Caki2 (cell line): ENCODE measurements at places on chromosomes 7 and 10.

DNA sequence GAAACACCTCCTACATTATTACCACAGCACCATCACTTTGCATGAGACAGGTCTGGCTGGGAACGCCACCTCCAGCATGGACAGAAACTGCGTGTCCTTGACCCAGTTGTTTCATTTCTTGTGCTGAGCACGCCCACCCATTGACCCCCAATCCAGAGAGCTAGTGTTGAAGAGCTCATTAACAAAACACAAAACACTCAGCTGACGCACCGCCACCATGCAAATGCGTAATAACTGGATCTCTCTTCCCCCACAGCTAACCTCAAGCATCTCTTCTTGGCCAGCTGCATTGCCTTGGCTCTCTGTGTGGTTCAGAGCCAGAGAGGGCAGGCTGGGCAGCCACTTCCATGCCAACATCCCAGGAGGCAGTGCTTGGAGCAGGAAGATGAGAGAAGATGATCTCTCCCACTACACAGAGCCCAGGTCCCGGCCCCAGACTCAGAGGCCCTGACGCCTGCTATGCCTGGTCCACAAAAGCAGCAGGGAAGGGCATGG, 173.5 kb downstream of the PLXNA4 start:
- no peak for DNase-seq

GRCh38 chr10:101441541-101442455, 87.8 kb downstream of the BTRC start:
- peak; percentile 80 for DNase-seq

- DNase-seq = no peak
Observed at GRCh38 chr7:66807736-66808135, 67.2 kb downstream of the RABGEF1 start.

GRCh38 chr10:547591-548081, 141.8 kb downstream of the DIP2C start:
- DNase-seq = no peak

DNA sequence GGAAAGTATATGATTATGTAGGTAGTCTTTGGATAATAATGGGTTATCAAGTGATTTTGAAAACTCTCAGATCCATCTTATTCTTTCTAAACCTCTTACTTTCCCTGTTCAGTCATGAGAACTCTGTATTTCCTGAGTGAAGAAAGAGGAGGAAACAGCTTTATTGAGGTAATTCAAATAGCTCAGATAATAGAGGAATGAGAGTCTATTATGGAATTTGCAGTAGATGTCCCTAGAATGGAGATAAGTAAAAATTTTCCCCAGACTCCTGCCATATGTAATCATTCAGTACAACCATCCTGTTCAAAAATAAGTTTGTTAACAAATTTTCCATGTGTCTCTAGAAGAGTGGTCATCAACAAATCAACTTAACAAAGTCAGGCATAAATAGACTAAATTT, 36.4 kb downstream of the EPDR1 start:
- no peak for DNase-seq

GRCh38 chr7:112362731-112363131, 87.5 kb upstream of the IFRD1 start:
- no peak for DNase-seq

DNA sequence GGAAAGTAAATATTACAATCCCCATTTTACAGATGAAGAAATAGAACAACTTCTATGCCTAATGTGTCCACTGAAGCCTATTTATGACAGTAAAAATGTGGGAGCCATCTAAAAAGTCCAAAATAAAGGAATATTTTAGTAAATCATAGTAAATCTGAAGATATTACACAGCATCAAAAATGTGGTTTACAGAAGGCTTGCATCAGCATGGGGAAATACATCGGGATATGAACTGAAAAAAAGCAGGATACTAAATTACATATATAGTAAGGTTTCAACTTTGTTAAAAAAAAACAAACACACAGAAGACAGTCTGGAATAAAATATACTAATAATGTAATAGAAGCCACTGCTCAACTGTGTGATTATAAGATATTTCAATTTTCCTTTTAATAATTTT, 20.8 kb downstream of the CPA1 start:
- no peak for DNase-seq

- no peak for DNase-seq
Observed at GRCh38 chr10:122999347-122999746, 9.2 kb downstream of the IKZF5 start.

DNA sequence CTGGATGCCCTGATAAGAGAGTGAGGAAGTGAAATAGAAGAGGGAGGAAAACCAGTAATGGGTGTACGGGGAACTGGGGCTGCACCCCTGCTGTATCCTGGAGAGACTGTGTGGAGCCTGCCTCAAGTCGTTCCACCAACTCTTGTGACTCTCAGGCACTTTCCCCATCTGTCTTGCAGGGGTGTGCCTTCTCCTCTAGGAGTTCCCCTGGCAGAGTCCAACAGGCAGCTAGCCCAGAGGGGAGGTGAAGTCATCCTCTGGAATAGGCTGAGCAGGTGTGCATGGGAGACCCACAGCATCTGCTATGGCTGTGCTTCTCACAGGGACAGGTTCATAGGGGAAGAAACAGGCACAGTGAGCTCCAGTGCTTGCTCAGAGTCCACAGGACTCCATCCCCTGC, 46.8 kb downstream of the WIPF3 start:
- no peak for DNase-seq

DNA sequence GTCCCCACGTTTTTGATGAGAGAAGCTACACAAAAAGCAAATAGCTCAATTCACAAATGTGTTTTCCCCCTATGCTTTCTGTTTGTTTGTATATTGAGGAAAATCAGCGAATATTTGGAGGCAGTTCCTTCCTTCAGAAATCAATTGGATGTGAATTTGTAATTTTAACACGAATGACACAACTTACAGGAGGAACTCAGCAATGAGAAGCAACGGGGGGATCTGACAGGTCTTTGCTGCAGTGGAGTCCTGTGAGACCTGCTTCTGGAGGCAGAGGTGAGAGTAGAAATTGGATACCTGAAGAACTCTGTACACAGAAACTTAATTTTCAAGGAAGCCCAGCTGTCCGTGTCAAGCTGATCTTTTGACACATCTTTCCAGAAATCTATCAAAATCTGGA, 370.4 kb downstream of the GFRA1 start:
- DNase-seq = no peak

DNA sequence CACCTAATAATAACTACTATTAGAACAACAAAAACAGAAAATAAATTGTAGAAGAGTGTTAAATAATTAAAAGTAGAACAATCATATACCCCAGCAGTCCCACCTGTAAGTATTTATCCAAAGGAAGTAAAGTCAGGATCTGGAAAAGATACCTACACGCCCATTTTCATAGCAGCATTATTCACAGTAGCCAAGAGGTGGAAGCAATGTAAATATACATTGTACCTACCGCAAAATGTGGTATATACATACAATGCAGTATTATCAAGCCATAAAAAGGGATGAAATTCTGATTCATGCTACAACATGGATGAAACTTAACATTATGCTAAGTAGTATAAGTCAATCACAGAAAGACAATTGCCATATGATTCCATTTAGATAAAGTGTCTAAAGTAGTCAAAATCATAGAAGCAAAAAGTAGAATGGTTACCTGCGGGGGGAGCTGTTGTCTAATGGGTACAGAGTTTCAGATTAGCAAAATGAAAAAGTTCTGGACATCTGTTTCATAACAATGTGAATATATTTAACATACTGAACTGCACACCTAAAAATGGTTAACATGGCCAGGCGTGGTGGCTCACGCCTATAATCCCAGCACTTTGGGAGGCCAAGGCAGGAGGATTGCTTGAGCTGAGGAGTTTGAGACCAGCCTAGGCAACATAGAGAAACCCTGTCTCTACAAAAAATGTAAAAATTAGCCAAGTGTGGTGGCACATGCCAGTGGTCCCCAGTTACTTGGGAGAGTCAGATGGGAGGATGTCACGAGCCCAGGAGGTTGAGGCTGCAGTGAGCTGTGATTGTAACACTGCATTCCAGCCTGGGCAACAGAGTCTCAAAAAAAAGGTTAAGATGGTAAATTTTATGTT, 6.0 kb upstream of the TMED4 start:
- peak; percentile 59 for DNase-seq

DNA sequence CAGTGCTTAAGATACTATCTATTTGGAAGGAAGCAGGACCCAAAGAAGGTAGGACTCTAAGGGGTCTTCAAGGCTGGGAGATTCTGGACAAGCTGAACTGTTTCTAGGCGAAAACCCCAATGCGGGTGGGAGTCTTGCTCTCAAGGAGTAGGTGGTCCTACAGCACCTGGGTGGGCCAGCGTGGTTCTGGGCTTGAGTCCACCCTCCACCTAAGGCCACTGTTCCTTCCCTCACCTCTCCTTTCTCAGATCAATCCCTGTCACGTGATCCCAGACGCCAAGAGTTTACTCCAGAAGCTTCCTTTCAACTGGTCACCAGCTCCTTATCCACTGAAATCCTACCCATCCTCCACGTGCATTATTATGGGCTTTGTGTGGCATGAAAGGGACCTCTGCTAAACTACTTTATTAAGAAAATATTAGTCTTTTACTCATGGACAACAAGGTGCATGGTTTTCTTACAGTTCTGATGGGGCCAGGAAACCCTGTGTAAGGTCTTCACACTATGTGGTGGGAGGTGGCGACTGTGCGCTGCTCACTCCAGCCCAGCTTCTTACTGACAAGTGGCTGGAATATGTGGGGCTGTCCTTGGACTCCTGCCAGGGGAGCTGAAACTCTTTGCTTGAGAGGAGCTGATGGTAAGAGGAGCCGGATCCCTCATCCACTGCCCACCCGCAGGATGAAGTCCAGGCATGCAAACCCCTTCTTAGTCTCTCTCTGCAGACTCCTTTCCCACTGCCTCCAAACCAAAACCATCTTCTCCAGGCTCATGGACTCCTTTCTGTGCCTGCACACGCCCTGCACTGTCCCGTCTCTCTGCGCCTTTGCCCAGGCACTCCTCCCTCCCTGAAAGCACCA, 1.6 kb downstream of the ZNF746 start:
- DNase-seq = peak; percentile 86

- DNase-seq = no peak
Observed at GRCh38 chr7:53048638-53049037, 13.2 kb downstream of the POM121L12 start.

DNA sequence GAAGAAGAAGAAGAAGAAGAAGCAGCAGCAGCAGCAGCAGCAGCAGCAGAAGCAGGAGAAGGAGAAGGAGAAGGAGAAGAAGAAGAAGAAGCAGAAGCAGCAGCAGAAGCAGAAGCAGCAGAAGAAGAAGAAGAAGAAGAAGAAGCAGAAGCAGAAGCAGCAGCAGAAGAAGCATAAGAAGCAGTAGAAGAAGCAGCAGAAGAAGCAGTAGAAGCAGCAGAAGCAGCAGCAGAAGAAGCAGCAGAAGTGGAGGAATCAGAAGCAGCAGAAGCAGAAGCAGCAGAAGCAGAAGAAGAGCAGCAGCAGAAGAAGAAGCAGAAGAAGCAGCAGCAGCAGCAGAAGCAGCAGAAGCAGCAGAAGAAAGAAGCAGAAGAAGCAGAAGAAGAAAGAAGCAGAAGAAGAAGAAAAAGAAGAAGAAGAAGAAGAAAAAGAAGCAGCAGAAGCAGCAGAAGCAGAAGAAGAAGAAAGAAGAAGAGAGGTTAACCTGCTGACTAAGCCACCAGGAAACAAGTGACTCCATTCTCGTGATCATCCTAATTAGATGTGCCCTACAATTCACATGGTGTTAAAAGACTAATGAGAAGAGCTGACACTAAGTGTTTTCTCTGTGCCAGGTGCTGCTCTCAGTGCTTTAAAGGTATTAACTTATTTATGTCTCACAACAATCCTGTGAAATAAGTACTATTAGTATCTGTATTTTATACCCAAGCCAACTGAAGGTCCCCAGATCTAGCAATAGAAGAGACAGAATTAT, 11.6 kb downstream of the CDNF start:
- DNase-seq = no peak

GRCh38 chr10:10959666-10960065, 58.0 kb upstream of the CELF2 start:
- DNase-seq = no peak

DNA sequence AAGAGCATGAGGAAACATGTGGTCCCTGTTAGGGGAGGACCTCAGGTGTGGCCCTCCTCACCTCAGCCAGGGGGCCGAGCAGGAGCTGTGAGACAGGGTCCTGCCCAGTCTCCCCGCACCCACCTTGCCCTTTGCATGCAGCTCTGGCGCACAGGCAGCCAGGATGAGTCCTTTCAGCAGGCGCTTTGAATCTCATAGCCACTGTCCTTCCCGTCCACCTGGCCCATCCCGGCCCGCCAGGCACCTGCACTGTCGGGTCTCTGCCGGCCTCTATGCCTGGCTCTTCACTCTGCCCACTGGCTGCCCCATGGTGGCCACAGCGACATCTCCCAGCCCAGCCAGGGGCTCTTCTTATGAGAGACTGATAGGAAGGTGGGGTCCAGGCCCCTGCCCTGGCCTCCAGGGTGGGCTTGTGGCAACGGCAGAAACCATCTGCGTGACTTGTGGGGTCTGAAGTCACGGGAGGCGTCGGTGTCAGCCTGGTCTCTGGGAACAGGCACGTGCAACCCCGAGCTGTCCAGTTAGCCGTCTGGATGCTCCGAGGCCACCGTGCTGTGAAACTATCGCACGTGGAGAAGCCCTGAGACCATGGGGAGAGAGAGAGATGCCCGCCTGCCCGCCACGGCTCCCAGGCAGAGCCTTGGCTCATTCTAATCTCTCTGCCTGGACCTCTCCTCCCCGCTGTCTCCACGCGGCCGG, 37.4 kb downstream of the FOXL3 start:
- no peak for DNase-seq

DNA sequence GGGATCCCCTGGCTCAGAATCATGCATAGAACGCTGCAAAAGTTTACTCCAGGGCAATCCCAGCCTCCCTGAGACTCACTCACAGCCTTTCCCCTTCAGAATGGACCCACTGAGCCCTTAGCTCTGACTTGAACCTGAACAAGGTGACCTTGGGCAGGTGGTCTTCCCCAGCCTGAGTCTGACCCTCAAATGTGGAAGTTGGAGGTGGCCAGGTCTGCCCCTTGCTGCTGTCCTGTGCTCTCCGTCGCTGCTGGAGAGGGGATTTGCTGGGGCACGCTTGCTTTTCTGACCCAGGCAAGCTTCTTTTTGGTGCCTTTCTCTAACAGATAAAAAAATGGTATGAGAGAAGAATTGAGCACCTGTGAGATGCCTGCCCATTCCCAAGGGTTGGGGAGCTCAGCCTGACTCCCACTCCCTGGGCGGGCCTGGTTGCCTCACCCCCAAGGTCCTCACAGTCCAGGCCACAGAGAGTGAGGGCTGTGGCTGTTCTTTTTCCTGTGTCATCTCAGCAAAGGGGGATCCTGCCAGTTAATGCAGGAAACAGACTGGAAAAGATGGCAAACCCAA, 46.6 kb upstream of the IGFBP3 start:
- no peak for DNase-seq

DNA sequence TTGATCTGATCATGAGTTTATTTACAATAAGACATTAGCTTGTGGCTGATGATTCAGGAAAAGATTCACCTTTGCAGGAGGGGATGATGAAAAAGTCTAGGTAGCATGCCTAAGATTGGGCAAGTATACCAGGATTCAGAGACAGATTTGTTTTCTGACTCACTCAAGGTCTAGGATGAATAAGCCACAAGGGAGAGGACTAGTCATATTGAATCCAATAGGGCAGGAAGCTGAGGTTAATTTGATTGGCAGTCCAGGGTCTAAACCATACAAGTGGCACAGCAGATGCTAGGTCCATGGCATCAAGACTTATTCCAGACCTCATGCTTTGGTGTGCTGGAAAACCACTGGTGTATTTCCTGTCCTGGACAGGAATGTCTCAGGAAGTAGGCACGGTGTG, 1133.4 kb downstream of the XPNPEP1 start:
- DNase-seq = no peak
